Stimulated activated CD4-positive, alpha-beta T cell treated with anti-CD3 and anti-CD28 coated beads, Interleukin-2, amount 100 ng/mL, for 4 hours (primary cell): ENCODE measurements at places on chromosomes 6 and 20.

- no peak for DNase-seq
Measured at GRCh38 chr6:109580519-109580918, 97.5 kb upstream of the ZBTB24 start.

- DNase-seq = no peak
Measured at GRCh38 chr6:155832596-155832995, 377.0 kb upstream of the NOX3 start.

GRCh38 chr20:60453388-60454246, 495.4 kb downstream of the CDH26 start:
- no peak for DNase-seq

DNA sequence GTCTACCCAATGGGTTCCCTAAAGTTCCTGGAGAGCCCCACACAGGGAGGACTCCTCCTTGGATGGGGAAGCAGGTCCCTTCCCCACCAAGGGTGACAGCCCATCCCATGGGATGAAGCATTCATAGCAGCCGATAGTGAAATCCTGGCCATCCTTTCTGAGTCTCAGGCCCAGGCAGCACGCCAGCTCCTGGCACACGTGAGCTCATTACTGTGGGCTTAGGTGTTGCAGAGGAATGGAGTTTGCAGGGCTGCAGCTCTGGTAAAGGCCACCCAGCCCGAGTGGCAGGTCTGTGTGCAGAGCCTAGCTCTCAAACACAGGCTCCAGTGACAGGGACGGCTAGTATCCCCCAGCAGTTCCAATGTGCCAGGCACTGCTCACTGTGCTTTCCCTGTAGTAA, 31.0 kb downstream of the SIRPA start:
- no peak for DNase-seq
